NCI-H510A treated with DMSO at 0.1 percent for 48 hours (cell line): ENCODE measurements at places on chromosomes 11 and 22.

- no peak for DNase-seq
These were observed 12.9 kb downstream of the GTSE1 start for GRCh38 chr22:46309526-46310085.

GRCh38 chr11:125069796-125070195 is 6.7 kb downstream of the SLC37A2 start:
- no peak for DNase-seq

DNA sequence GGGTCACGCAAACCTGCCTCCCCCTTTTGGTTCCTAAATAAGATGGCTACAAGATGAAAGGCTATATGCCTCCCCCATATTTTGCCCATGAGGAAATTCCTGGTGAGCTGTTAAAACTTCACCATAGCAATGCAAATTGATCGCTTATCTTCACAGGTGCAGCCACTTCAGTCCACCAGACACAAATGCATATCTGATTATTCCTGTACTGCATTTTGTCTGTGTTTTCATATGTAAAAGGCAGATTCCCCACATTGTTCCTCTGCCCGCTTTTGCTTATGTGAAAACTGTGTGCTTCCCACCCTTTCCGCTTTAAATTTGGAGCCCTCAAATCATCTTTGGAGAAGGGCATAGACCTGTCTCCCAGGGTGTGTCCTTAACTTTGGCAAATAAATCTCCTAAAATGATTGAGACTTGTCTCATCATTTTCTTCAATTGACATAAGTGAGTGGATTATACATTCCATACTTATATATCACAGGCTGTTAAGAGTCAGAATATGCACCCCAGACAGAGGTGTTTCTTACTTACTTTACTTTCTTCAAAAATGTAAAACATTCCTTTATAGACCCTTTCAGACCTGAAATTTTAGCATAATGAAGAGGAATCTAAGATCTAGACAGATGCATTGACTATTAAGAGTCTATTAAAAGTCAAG is 116.4 kb downstream of the CASP12 start:
- no peak for DNase-seq

- no peak for DNase-seq
These were observed 214.1 kb downstream of the TBC1D22A start for GRCh38 chr22:46976598-46976997.

GRCh38 chr11:83008581-83008923 is 63.1 kb downstream of the RAB30 start:
- no peak for DNase-seq

DNA sequence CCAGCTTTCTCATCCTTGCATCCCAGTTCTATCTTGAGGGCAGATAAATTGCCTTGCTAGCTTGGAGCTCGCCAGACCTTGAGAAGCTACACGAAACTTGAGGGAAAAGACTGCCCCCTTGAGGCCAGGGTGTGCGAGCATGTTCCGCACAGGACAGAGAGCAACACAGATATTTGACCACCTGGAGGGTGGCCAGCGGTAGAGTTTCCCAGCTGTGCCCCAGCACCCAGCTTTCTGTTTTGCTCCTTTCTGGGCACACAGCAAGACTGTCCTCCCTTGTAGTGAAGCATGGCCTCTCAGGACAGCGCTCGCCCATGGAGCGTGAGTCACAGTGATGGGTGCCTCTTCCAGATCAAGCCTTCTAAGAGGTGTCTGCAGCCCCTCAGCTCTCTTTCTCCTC is 23.5 kb downstream of the SPATA19 start:
- no peak for DNase-seq
